A549 treated with Hydrocortisone at 1 μM for 4 hours (cell line): ENCODE measurements at places on chromosomes 1 and 21. TPM values are rescaled to one million over a fixed set of nuclear protein-coding genes. Genes with fewer than 3 reads are reported as not detected.

TRAF5 gene
- total RNA-seq = 6.7 to 9.0 TPM (median 7.3 TPM) in 5 replicates

PLA2G2F gene
- not detected in 5 replicates for total RNA-seq

CAMK2N1 gene
- 47.5 to 62.6 TPM (median 61.1 TPM) in 5 replicates for total RNA-seq

RGS16 gene
- total RNA-seq = 0.18 to 0.45 TPM (median 0.24 TPM) in 5 replicates

SAMD11 gene
- total RNA-seq = 16.2 to 28.1 TPM (median 24.5 TPM) in 5 replicates

LCE1A gene
- not detected in 5 replicates for total RNA-seq

TNFRSF1B gene
- total RNA-seq = 0.47 to 0.71 TPM (median 0.51 TPM) in 5 replicates

MFAP2 gene
- 0.54 to 1.2 TPM (median 0.95 TPM) in 5 replicates for total RNA-seq

KANK4 gene
- 0.28 to 0.39 TPM (median 0.35 TPM) in 5 replicates for total RNA-seq

RHEX gene
- not detected in 5 replicates for total RNA-seq

PPIAL4G gene
- total RNA-seq = not detected in 5 replicates

CBR3 gene
- total RNA-seq = 8.4 to 12.4 TPM (median 11.1 TPM) in 5 replicates

GPR25 gene
- total RNA-seq = not detected in 5 replicates

FCMR gene
- 3.4 to 7.7 TPM (median 5.1 TPM) in 5 replicates for total RNA-seq

ARHGAP29 gene
- 10.3 to 19.2 TPM (median 12.7 TPM) in 5 replicates for total RNA-seq

SCMH1 gene
- total RNA-seq = 10.6 to 14.4 TPM (median 13.0 TPM) in 5 replicates

GJB3 gene
- total RNA-seq = 9.6 to 17.9 TPM (median 13.4 TPM) in 5 replicates

UBE2U gene
- not detected in 5 replicates for total RNA-seq
